ENCODE measurements at places on chromosomes 6 and 20.

DNA sequence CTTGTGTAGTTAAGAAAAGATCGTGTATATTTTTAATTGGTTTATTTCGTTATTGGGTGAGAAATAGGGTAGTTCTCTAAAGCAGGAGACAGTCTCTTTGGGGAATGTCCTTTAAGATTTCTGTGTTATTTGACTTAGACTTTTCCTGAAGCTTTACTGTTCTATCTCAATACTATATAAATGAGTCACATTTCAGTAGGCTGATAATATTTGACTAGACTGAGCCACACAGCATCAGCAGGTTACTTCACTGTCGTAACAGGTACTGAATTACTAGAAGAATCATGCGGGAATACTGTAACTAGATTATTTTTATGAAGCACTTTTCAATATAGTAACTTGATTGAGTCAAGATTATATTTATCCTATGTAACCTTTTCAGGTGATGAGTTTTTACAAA is 1.4 kb downstream of the SMAP1 start:
- DNase-seq = no peak

- DNase-seq = no peak
These were observed 66.0 kb downstream of the CDH4 start for GRCh38 chr20:61317966-61318530.

DNA sequence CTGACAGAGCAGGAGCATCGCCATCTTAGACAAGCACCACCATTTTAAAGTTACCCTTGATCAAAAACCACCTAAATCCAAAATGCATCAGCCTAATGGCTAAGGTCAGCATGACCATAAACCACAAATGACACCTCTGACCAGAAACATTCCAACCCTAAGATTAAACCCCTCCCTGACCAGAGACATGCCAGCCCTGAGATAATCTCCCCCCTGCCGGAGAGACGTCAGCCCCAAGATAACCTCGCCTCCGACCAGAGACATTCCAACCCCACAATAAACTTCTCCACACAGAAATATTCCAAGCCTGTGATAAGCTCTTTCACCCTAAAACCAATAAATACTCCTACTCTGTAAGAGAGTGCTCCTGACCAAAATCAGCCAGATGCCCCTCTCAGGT is 53.5 kb downstream of the PXDC1 start:
- no peak for DNase-seq

DNA sequence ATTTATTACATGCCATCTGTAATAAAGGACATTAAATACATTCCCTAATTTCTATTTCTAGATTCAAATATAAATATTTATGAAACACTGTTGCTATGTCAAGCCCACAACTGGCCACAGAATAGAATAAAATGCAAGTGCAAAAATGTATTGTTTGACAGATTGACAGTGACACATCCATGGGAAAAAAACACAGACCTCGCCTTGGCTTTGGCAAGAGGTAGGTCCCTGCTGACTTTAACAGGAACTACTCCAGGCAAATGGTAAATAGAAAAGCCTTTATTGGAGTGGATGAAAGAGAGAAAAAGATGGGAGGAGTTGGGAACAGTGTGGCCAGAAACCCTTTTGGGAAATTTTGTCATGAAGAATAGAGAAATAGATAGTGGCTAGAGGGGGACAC is 622.9 kb downstream of the UTRN start:
- no peak for DNase-seq

- DNase-seq = no peak
These were observed 107.4 kb upstream of the RIPOR2 start for GRCh38 chr6:25042984-25043725.

GRCh38 chr6:135797361-135797760 is 54.1 kb upstream of the PDE7B start:
- no peak for DNase-seq

GRCh38 chr6:111754423-111754822 is 118.8 kb downstream of the FYN start:
- no peak for DNase-seq

GRCh38 chr20:50425076-50425475 is 85.1 kb upstream of the PTPN1 start:
- no peak for DNase-seq

DNA sequence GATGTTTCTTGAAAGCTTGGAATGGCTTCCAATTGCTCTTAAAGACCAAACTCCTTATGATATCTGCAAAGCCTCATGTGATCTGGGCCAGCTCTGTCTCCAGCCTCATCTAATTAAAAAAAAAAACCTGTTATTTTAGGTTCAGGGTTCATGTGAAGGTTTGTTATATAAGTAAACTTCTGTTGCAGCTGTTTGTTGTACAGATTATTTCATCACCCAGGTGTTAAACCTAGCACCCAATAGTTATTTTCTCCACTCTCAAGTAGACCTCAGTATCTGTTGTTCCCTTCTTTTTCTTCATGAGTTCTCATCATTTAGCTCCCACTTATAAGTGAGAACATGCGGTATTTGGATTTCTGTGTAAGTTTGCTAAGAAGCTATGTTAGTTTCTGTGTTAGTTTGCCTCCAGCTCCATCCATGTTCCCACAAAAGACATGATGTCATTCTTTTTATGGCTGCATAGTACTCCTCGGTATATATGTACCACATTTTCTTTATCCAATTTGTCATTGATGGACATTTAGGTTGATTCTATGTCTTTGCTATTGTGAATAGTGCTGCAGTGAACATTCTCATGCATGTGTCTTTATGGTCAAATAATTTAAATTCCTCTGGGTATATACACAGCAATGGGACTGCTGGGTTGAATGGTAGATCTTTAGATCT is 30.2 kb upstream of the TFB1M start:
- no peak for DNase-seq

- DNase-seq = no peak
These were observed 677.7 kb upstream of the NRSN1 start for GRCh38 chr6:23448281-23448680.

DNA sequence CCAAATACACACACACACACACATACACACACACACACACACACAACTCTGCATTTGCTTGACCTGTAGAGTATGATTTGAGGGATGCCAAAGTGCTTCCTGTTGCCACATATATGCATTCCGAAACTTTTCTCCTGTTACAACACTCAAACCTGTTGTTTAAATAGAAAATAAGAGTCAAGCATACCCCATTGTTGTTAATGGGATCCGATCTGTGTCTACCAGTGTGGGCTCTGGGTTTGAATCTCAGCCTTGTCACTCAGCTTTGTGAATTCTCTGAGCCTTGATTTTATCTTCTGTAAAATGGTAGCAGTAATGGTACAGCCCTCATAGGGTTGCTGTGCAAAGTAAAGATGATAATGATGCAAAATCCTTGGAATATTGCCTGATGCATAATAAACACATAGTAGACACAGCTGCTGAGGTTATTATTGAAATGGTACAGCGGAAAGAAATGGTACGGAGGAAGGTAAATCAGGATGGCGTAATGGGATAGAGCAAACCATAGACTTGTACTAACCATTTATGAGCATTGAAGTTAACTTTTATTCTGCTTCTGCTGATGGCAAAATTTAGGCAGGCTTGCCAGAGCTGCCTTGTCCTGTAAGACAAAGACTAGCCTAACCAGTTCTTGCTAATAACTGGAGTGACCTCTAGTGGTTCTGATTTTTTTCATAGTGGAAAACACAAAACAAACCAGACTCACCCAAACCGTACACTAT is 113.5 kb upstream of the PHACTR1 start:
- DNase-seq = no peak

DNA sequence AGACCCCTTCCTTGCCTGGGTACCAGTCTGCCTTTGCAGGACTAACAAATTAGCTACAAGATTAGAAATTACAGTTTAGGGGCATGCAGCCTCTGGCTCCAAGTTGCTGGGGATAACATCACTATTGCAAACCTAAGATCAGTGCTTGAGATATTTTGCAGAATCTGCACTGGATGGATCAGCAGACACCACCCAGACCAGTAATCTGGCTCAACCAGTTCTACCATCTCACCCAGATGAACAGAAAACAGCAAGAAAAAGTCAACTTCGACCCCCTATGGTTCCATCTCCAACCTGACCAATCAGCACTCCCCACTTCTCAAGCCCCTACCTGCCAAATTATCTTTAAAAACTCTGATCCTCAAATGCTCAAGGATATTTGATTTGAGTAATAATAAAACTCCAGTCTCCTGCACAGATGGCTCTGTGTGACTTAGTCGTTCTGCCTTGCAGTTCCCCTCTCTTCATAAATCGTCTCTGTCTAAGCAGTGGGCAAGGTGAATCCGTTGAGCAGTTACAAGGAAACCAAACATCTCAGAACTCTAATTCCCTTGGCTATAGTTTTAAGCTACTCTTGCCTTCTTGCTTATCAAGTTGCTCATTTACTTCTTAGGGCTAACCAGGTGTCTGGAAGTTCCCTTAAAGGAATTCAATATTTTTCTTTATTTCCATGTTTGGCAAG is 16.1 kb upstream of the LMBRD1 start:
- no peak for DNase-seq

GRCh38 chr6:3800850-3801591 is 48.2 kb upstream of the FAM50B start:
- no peak for DNase-seq

- no peak for DNase-seq
These were observed 1614.7 kb downstream of the KHDRBS2 start for GRCh38 chr6:60671369-60671768.

GRCh38 chr6:33785778-33786177 is 3.2 kb downstream of the LEMD2 start:
- no peak for DNase-seq

- DNase-seq = no peak
These were observed 36.1 kb downstream of the MDFI start for GRCh38 chr6:41674231-41675000.

- DNase-seq = no peak
These were observed 88.6 kb downstream of the PSMB1 start for GRCh38 chr6:170464524-170464979.

DNA sequence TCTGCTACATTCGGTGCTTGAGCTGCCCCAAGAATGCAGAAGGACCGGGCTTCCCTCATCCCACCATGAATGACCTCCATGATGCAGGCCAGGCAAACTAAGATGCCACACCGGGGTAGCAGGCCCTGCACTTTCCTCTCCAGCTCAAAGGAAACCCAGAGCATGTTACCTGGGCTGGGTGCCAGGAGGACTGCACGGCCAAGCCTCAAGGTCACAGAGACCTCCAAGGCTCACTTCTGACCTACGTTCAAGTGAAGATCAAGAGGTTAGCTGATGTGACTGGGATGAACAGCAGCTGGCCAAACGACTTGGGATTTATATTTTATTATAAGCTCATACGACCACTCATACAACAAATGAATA is 501.8 kb downstream of the CD83 start:
- no peak for DNase-seq

- no peak for DNase-seq
These were observed 163.2 kb downstream of the KHDC1L start for GRCh38 chr6:73062130-73062529.

- no peak for DNase-seq
These were observed 86.7 kb downstream of the SYNJ2 start for GRCh38 chr6:158068156-158068892.

- no peak for DNase-seq
These were observed 11.0 kb upstream of the LOC128125822 start for GRCh38 chr6:63561288-63561687.

- no peak for DNase-seq
These were observed 45.9 kb upstream of the AIG1 start for GRCh38 chr6:143014764-143015163.

GRCh38 chr20:53786071-53786444 is 192.4 kb upstream of the ZNF217 start:
- DNase-seq = no peak

DNA sequence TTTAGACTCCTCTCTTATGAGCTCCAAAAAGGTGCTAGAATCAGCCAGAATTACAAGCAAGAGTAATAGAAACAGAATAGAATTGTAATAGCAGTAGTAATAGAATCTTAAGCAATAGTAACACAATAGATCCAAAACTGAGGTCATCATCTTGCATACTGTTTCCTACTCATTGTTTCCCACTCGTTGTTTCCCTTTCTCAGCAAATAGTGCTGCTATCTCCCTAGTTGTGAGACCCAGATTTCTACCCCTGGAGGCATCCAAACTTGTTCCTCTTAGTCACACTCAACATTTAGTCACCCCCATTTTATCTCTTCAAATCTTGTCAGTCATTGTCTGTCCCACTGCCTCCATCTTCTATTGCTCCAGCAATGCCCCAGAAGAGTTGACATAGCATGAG is 356.9 kb upstream of the MARCKS start:
- no peak for DNase-seq

GRCh38 chr20:12262747-12263146 is 345.1 kb downstream of the BTBD3 start:
- DNase-seq = no peak

- DNase-seq = no peak
These were observed 375.4 kb upstream of the PTCHD4 start for GRCh38 chr6:48486373-48486772.

DNA sequence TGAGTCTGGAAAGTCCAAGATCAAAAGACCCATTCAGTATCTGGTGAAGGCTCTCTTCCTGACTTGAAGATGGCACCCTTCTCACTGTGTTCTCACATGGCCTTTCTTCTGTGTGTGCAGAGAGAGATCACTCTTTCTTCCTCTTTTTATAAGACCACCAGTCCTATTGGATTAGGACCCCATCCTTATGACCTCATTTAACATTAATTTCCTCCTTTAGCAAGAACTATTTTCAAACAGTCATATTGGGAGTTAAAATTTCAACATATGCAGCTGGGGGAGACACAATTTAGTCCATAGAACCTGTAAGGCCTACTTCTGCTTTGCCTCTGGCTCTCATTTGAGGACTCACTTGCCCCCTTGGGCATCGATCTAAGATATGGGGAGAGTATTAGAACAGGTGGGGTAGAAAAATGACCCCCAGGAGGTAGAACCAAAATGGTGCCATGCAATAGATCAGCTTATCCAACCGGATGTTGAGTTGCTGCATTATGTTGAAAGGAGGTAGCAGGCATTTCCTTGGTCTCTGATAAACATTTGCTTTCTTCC is 78.4 kb upstream of the ATXN1 start:
- DNase-seq = no peak

- DNase-seq = no peak
These were observed 153.7 kb downstream of the GRM4 start for GRCh38 chr6:33992191-33992590.

GRCh38 chr6:70398783-70399728 is 14.3 kb upstream of the FAM135A start:
- DNase-seq = no peak

DNA sequence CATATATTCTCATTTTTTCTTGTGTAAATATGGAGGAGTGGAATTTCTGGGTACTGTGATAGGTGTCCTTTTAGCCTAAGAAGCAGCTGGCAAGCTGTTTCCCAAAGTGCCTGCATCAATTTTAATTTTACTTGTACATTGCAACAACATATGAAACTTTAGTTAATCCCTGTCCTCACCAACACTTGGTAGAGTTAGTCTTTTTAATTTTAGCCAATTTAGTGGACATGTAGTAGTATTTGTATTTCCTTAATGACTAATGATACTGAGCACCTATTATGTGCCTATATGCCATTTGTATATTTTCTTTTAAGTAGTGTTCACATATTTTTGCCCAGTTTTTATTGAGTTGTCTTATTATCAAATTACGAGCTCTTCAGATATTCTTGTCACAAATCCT is 46.8 kb upstream of the NOX3 start:
- DNase-seq = no peak

GRCh38 chr6:14924126-14925024 is 321.5 kb upstream of the JARID2 start:
- DNase-seq = no peak
